Brain (organoid and tissue), 16 donors: ENCODE measurements at places on chromosomes 2 and 18.
A peak's percentile ranks its signal among the peaks of the same experiment; 100 is the strongest.

DNA sequence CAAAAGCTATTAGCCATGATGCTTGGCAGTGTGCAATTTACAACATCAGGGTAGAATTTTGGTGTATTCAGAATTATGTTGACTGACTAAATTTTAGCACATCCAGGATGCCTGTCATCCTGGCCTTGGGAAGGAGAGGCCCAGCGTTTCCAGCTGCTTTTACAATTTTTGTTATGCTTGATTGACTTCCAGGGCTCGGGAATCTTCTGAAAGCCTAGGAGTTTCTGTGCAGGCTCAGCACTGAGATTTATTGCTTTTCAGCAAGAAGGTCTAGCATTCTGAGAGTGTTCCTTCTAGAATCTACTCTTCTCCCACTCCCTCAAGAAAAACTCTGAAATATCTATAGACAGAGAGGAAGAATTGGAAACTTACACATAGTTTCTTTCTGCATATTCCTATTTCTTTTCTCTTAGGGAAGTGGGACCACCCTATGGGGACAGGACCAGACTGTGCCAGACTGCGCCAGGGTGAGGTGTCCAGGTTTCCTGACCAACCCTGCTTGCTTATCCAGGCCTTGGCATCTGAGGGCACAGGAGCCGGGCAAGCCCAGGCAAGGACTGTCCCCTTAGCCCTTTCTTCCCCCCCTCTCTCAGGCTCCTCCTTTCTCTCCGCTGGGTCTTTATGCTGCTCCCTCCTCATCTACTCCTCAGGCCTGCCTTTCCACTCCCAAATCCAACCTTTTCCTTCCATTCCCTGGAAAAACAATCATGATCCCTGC is 26.9 kb downstream of the MAIP1 start:
- DNase-seq = no peak

DNA sequence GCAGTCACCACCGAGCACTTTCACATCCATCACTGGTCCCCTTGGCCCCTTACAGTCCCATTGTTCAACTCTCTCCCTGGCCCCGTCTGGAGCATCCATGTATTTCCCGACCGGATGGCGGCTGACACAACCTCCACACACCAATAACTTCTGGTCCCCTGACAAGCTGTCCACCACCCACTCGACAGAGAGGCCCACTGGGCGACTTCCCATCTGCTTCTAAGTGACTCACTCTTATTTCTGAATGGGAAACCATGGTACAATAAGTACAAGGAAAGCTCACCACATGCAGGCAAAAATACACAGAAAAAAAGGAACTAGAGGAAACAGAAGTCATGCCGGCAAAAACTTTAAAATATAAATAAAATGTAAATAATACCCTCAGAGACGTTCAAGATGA is 82.9 kb upstream of the RAB12 start:
- no peak for DNase-seq

DNA sequence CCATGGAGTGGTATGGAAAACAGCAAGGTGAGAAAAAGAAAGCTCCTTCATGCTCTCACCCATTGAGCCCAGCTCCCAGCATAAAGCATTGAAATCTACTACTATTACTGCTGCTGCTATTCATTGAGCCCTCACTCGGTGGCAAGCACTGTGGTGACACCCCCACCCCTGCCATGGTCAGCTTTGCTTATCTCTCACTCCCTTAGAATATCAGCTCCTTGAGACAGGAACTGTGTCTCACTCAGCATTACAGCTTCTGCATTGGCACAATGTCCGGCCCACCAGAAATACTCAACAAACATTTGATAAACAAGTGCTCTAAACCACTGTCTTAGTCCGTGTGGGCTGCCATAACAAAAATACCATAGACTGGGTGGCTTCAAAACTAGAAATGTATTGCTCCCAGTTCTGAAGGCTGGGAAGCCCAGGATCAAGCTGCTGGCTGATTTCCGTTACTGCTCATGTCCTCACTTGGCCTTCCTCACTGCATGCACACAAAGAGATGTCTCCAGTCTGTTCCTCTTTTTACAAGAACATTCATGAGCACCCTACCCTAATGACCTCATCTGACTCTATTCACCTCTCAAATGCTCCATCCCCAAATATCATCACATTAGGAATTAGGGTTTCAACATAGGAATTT is 116.3 kb downstream of the ZBTB7C start:
- DNase-seq = no peak

GRCh38 chr2:10497797-10498251 is 49.7 kb upstream of the ODC1 start:
- no peak for DNase-seq

DNA sequence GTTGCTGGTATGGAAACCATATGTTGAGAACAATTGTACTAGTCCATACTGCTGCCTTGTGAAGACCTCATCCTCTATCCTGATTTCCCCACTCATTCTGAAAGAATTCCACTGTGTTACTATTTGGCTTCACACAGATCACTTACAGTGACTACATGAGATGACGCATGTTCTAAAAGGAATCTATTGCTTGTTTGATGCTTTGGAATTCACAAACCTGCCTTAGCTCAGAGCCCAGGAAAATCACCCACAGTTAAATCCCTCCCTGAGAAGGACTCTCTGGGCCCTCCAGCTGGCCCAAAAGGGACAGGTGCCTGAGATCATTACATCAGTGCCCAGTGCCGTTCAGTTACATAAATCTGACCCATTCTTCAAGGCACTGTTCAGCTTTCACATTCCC is 45.3 kb downstream of the KLHL29 start:
- DNase-seq = no peak

DNA sequence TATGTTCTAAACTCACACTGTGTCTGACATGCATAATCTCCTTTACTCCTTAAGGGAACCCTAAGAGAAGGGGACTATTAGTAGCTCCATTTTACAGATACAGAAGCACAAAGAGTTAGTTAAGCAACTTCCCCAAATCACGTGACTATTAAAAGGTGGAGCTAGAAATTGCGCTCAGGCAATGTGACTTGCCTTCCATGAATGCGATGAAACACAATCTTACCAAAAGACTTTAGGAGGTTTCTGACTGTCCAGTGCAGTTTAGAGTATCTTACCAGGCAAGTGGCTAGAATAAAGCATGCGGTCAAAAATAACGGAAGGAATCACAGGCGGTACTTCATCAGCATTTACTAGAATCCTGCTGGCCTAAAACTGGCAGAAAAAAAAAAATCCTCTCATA is 70.4 kb downstream of the ZNF521 start:
- no peak for DNase-seq

DNA sequence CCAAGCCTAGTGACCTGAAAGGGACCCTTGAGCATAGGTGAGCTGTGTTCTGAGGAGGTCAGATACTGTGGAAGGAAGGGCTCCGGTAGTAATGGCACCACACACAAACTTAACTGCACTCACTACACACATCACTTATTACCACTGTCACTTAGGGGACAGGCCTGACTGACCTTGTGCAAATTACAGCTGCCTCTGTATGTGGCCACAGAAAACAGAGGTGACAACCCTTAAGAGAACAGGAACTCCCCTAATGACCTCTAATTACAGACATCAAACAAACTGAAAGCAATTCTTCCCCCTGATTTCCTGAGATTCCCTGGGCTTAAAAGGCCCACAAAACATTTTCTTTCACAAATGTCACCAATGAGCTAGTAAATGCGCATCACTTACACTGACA is 360.6 kb downstream of the RND3 start:
- DNase-seq = no peak

GRCh38 chr2:170462433-170463205 is 252.5 kb upstream of the SP5 start:
- peak; percentile 7 for DNase-seq

DNA sequence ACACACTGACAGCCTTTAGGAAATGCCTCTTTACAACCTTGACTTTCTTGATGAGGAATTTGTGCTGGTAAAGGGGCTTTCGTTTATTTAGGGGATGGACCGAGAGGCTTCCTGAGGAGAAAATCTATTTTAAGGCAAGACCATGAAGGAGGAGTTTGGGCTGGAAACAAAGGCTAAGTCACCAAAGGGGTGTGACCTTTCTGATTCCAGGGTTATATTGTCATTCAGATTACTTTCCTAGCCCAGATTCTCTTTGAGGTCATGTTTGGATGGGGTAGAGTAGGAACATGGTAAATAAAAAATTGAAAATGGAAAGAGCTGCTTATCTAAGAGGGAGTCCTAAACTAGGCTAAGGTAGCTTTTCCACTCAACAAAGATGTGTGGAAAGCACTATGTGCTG is 77.1 kb upstream of the UGP2 start:
- no peak for DNase-seq

DNA sequence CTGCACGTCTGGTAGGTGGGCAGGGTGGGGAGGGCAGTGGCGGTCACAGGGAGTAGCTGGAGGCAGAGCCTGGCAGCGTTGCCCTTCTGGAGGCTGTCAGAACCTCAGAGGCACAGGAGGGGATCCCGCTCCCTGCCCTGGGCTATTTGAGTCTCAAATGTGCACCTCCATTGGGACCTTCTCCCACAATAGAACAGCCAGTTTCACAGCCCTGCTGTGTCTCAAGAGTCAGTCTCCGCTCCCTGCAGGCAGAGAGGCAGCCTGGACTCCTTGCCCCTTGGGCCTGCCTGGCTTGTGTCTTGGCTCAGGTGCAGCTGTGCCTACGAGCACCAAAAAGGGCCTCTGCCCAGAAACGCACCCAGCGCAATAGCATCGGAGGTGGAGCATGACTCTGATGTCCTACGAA is 57.4 kb downstream of the FAM168B start:
- DNase-seq = no peak

DNA sequence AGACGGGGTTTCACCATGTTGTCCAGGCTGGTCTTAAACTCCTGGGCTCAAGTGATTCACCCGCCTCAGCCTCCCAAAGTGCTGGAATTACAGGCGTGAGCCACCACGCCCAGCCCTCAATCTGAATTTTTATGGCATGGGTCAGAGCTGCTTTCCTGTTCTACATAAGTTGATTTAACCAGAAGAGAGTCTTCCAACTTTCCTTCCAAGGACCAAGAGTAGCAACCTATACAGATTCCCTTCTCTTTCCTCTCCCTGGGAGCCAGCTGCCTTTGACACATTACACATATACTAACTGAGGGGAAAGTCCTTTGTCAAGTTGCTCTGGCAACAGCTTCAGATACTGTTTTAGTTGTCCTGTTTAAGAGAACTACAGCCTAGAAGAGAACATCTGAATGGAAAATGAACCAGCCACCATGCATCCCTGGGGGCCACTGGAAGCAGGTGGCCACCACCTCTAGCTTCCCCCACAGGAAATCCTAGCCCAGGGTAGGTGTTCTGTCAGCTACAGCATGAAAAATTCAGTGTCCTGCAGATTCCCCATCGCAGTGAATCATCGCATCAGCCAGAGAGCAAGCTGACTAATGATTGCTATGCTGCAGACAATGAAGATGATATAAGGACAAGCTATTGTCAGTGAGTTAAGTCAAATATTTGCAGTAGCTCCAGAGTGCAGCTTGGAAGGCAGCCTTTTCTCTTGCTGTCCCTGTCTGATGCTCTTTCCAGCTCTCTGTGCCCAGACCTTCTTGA is 62.9 kb downstream of the POMC start:
- DNase-seq = no peak

- peak; percentile 4 for DNase-seq
These were observed 266.3 kb downstream of the CCDC85A start for GRCh38 chr2:56450047-56450446.

DNA sequence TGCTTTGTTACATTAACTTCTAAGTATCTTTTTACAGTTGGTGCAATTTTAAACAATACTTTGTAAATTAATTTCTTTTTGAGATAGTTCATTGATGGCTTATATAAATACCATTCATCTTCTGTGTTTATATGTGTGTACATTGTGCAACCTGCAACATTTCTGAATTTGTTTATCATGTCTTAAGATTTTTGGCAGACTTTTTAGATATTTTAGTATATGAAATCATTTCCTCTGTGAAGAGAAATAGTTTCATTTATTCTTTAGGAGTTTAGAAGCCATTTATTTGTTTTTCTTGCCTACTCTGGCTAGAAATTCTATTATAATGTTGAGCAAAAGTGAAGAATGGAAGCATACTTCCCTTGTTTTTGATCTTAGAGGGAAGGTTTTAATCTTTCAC is 337.8 kb upstream of the DSEL start:
- no peak for DNase-seq

GRCh38 chr18:77749089-77749488 is 499.4 kb downstream of the GALR1 start:
- DNase-seq = peak; percentile 13

DNA sequence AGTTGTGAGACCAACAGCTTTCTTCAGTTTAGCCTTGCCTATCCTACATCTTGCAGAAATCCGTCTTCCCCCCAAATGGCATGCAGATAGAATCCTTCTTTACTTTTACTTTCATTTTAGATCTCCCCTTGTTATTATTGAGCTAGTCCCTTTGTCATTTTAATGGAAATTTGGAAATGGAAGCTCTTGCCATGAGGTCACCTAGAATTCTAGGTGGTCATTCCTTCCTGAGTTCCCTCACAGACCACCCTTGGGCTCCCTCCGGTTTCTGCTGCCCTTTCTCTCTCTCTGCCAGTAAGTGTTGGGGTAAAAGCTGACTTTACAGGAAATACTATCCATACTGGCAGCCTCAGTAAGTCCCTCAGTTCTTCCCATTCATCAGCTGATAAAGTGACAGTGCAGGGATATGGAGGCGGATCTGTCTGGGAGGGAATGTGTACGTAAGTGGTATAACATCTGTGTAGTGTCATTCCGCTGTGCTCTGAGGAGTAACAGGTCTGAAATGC is 30.2 kb downstream of the ARHGAP25 start:
- no peak for DNase-seq

- DNase-seq = no peak
These were observed 441.7 kb downstream of the TRIB2 start for GRCh38 chr2:13158466-13158865.

- DNase-seq = no peak
These were observed 44.8 kb upstream of the UBE2F start for GRCh38 chr2:237921967-237922492.

GRCh38 chr2:237669628-237670392 is 42.4 kb downstream of the LRRFIP1 start:
- DNase-seq = no peak

DNA sequence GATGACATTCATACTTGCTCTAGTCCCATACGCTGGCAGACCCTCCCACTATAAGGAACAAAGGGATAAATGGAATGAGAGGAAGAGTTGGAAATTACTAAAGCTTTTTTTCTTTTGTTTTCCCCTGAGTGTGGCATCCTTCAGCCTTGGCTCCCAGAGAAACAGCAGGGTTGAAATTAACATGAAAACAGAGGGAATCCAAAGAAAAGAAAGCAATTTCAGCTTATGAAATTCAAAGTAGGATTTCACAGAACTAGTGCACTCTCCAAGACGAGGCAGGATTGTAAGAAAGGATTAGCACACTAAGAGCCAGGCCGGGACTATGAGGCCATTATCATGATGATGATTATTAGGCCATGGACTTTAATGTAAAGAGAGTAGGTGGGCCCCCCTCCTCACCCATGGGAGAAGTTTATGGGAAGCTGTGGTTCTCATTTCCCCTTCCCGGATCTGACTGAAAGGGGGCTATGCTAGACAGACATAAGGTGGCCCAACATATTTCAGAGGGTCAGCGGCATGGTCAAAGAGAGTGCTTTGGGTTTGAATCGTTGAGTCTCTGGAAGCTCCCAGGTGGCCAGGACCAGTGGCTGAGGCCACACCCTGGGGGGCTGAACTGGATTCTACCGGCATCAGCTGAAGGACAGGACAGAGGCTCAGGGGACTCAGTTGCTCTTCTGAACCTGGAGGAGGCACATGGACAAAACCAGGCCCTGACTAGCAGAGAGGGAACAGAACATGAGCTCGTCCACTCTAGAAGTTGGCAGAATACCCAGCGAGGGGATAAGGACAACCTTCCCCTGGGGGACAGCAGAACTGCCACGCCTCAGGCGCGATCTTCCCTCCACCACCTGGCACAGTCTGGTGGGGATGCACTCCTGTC is 100.1 kb upstream of the ARL4C start:
- peak; percentile 34 for DNase-seq
